ENCODE measurements at places on chromosomes 3 and 15. TPM values are rescaled to one million over a fixed set of nuclear protein-coding genes. Genes with fewer than 3 reads are reported as not detected.

DNA sequence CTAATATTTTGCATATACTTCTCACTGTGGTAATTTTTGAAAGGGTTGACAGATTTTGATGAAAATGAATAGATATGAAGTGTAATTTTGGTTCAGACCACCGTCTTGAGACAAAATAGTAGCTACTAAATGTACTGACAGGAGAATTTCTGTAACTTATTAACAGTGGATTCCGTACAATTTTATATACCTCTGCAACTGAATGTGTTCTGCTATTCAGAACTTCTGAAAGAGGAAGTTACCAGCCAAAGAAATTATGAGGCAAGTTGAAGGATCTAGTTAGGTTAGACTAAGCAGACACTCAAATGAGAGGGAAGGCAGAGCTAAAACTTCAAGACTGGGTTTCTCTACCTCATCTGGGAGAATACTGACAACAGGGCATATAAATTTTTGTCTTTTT, 29.4 kb downstream of the GAP43 start:
- DNase-seq = no peak

The PPP1R14D gene
- total RNA-seq = not detected

DNA sequence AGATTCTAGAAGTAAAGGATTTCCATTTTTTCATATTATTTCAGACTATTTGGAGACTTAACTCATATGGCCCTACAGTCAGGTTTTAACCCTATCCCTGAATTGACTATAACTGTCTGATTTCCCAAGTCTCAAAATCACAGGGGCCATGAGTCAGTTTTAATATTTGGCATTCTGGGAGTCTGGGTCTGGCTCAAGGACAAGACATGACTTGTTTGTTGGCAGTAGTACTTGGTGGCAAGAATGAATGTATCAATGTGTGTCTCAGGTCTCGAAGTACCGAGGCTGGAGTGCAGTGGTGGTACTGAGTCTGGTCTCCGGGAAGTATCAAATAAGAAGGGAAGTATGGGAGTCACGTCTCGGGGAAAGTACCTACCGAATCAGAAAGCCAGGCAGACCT, 10.8 kb downstream of the UMPS start:
- no peak for DNase-seq

GRCh38 chr3:50172626-50173220, 17.6 kb downstream of the SEMA3F start:
- no peak for DNase-seq

DNA sequence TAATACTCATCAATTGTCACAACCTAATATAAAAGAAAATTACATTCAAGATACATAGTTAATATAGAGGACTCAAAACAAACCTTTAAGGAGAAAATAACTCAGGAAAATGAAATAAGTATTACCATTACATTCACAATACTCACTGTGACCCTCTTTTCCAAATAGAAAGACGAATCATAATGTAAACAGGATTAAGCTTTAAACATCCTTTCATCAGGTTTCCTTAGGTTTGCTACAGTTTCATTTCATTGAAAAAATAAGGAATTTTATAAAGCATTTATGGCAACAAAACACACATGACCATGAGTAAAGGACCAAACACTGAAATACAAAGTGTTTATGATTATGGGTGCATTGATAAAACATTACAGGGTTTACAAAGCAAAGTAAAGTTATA, 162.7 kb downstream of the ALCAM start:
- no peak for DNase-seq

The TMEM62 gene
- total RNA-seq = 31.2 TPM

All from kidney (tissue), 22 donors.